Stimulated activated CD8-positive, alpha-beta memory T cell treated with anti-CD3 and anti-CD28 coated beads, Interleukin-4, amount 100 ng/mL, for 4 hours (primary cell): ENCODE measurements at places on chromosomes 3 and 15.

DNA sequence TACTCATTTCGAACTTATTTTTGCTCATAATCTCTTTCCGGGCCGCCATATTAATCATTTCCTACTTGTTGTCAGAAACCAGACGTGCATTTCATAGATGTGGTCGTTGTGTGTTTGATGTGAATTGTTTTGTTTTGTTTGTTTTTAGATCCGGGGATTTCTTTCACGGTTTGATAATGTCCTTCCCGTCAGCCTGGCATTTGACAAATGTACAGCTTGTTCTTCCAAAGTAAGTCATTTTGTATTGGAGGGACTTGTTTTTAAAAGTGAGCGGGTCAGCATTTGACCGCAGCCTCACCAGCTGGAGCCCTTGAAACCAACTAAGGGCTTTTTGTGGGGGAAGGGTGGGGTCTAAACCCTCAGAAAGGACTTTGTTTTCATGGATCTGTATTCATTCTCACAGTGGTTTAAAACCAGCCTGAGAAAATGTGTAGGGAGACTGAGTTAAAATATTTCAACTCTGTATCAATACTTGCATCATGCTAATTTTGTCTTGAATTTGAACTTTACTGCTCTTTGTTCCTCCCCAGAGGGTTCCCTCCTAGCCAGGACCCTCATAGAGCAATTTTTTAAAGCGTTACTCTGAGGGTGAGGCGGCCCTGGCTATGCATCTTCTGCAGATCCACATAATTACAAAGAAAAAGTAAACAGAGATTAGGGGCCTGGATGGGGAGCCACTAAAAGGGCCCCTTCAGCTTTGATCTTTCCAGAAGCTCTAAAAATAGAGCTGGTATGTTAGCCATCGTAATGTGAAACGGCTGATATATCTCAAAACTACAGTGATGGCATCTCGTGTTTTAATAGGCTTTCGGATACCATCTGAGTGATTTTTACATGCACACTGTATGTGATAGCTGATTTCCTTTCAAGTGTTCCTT lies 107.9 kb downstream of the ATG7 start:
- DNase-seq = no peak

GRCh38 chr3:171339598-171339997 lies 120.6 kb downstream of the TNIK start:
- DNase-seq = no peak

GRCh38 chr3:175737646-175738572 lies 878.8 kb downstream of the NAALADL2 start:
- no peak for DNase-seq

DNA sequence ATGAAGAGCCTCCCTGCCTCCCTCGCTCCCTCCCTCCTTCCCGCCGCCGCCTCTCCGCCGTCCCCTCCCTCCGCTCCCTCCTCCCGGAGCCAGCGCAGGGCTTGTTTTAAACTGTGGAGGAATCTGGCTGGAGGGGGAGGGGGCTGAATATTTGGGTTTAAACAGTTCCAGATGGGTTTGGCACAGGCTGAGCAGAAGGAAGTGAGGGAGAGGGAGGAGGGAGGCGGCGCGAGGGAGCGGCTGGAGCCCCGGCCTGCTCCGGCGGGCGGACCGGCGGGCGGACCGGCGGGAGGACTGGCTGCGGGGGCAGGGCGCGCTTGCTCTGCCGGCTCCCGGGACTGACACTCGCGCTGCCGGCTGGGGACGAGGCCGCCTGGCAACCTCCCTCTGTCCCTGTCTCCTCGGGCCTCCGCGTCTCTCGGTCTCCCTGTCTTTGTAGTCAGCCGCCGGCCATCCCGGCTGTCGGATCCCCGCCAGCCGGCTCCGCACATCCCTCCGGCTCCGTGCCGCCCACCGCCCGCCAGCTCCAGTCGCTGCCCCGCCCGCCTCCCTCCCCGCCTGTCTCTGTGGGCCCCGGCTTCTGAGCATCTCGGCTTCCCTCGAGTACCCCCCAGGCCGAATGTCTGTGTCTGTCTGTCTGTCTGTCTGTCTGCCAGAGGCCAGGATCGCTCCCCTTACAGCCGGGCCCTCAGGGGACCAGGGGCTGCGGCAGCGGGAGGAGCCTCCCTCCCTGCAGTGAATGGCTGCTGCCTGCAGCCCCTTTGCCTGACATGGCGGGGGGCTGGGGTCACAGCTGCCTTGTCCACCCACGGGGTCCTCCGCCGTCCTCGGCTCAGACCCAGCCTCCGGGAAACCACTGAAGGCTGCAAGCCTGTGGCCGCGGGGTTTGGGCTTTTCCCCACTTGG lies 7.6 kb downstream of the EPHB3 start:
- DNase-seq = no peak

GRCh38 chr3:52881871-52882270 lies 15.5 kb downstream of the STIMATE start:
- no peak for DNase-seq

- DNase-seq = no peak
Measured at GRCh38 chr15:84398763-84399701, 163.5 kb downstream of the GOLGA6L4 start.

- no peak for DNase-seq
Measured at GRCh38 chr3:32816439-32817256, 1.1 kb upstream of the TRIM71 start.

DNA sequence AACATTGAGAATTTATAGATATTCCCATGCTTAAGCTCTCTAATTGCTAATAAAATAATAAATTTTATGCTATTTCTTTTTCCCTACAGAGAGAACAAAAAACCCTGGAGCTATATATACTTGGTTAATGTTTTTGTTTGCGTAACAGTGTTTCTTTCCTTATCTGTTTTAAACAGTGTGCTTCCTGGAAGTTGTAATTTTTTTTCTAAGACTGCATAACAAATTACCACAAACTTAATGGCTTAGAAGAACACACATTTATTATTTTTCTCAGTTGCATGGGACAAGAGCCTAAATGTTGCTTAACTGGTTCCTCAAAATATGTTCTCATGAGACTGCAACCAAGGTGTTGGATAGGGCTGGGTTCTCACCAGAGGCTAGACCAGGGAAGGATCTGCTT lies 49.7 kb upstream of the DPH6 start:
- no peak for DNase-seq

DNA sequence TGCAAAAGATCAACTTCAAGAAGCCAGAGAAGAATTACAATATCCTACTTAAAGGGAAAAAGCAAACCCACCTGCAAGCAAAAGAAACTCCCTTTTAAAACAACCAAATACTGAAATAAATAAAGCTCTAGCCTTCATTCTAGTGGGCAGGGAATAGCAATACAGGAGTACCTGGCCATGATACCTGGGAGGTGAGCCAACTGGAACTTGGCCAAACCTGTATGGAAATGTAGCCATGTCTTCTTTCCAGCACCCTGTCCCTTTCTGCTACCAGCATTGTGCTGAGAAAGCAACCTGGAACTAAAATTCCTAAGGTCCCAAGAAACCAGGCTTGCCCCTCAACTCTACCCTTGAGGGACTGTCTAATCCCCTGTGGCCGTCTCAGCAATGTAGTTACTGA lies 530.0 kb downstream of the EPHB1 start:
- DNase-seq = no peak

- DNase-seq = no peak
Measured at GRCh38 chr3:159499031-159499793, 489.4 kb upstream of the IL12A start.

GRCh38 chr15:69275933-69276560 lies 22.7 kb upstream of the PAQR5 start:
- DNase-seq = no peak

DNA sequence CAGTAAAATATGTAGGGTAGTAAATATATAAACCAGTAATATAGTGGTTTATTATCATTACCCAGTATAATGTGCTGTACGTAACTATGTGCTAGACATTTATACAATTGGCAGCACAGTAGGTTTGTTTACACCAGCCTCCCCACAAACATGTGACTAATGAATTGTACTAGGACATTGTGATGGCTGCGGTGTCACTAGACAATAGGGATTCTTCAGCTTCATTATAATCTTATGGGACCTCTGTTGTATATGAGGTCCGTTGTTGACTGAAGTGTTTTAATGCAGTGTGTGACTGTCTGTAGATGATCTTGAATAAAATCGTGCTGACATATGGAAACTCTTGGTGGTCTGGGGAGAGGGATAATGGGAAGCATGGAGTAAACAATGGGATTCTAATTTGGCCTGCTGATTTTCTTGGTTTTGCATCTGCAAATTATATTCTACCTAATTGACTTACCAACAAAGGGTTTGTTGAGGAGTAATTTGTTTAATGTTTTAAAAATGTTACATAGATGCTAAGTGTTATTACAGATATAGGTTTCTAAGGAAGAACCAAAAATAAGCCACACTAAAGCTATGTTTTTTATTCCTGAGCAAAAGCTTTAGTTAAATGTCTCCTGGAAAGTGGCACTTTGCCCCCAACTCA lies 496.5 kb upstream of the TBL1XR1 start:
- DNase-seq = no peak

GRCh38 chr15:52428297-52428696 lies 100.4 kb downstream of the MYO5A start:
- DNase-seq = no peak

GRCh38 chr3:47852604-47853602 lies 50.0 kb downstream of the DHX30 start:
- DNase-seq = no peak

DNA sequence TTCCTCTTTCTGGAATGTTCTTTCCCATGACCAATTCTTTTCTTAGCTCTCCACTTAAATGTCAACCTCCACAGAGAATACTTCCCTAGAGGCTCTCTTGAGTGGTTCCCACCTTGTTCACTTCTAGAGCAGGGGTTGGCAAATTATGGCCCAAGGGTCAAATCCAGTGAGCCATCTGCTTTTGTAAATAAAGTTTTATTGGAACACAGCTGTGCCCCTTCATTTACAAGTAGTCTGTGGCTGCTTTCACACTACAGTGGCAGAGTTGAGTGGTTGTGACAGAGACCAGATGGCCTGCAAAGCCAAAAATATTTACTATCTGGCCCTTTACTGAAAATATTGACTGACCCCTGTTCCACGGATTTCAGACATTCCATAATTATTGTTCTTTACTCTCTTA lies 166.2 kb downstream of the WNT5A start:
- DNase-seq = no peak

GRCh38 chr3:126212620-126213378 lies 32.4 kb upstream of the ALDH1L1 start:
- no peak for DNase-seq

DNA sequence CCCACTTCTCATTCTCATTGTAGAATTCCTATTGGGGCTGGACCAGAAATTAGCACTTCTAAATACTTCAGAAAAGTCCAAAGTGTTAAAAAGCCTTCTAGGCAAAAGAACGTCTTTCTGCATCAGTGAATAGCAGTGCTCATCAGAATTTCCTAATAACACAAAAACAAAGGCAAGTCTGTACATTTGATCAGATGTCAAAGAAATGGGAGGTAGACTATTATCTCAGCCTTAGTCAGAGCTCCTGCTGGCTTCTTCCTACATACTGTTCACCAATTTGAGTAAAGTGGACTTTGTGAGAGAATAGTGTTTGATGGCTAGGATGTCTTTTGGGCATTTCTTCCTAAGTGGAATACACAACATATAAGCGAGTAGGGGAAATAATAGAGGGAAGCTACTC lies 48.7 kb downstream of the FOXB1 start:
- no peak for DNase-seq

GRCh38 chr3:174700736-174701135 lies 158.4 kb upstream of the NAALADL2 start:
- DNase-seq = no peak

GRCh38 chr3:52038227-52038626 lies 18.1 kb downstream of the DUSP7 start:
- no peak for DNase-seq
